Cerebellar nuclear complex (tissue), 1 donor: ENCODE measurements at places on chromosomes 6 and 20.
A peak's percentile ranks its signal among the peaks of the same experiment; 100 is the strongest.

DNA sequence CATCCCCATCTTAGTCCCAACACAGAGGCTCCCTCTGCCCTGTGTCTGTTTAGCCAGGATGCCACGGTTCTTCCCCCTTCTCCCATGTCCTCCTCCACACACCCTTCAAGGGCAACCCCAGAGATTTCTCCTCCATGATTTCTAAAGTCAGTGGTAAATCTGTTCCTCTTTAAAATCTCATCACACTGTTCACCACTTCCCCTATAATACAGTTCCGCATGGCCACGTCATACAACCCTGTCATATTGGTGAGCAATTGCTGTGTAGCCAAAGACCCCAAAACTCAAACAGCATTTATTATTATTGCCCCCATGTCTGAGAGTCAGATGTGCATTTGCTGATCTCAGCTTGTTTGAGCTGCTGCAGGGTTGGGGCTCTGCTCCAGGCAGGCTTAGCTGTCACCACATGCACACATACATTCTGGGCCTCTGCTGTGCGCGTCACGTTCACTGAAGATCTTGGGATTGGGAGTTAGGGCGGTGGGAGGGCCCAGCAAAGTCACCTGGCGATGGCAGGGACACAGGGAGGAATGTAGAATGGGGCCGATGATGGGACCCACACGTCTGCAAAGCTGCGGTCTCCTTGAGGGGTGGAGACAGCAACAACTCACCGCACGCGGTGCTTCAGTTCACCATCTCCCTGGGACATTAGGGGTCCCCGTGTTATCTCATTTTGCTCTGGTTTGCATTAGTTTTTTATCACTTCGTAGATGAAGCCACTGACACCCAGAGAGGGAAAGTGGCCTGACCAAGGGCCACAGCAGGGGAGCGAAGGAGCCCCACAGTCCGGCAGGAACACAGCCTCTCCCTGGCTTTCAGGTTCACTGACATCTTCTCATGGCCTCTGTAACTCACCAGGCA is 36.9 kb upstream of the CD93 start:
- DNase-seq, result no peak

- no peak for DNase-seq
Measured at GRCh38 chr6:46377209-46377608, 114.0 kb downstream of the RCAN2 start.

DNA sequence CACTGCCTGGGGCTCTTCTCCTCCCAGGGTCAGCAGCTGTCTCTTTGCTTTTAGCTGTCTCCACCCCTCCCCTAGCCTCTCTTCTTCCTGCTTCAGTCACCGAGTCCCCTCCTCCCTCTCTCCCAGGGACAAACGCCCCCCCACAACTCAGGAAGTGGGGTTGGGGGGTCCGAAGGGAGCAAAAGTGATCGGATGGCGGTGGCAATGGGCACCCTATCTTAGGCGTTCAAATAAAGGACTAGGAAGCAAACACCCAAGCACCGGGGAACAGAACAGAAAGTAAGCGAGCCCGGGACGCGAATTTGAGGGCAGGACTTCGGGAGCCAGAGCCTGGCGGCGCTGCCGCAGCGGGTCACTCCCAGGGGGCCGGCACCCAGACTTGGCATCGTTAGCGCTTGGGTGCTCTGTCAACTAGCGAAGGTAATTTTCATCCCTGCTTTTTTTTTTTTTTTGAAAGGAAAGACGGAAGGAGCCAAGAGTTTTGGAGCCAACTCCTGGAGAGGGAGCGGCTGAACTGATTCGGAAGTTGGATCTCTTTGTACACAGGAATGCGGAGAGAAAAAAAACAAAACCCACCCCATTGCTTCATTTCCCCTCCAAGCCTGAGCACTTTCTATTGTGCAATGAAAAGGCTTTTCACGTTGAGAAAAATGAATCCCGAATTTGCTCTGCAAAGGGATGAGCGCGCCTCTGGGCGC is 815 bp upstream of the ITPR3 start:
- no peak for DNase-seq

- no peak for DNase-seq
Measured at GRCh38 chr6:140043762-140044378, 669.4 kb upstream of the CITED2 start.

- DNase-seq, result no peak
Measured at GRCh38 chr6:70863343-70863742, 93.5 kb downstream of the B3GAT2 start.

GRCh38 chr6:9083108-9083507 is 647.8 kb upstream of the SLC35B3 start:
- no peak for DNase-seq

GRCh38 chr6:165676435-165677068 is 13.5 kb upstream of the PDE10A start:
- DNase-seq, result no peak

GRCh38 chr6:155434096-155434495 is 21.5 kb downstream of the NOX3 start:
- no peak for DNase-seq

DNA sequence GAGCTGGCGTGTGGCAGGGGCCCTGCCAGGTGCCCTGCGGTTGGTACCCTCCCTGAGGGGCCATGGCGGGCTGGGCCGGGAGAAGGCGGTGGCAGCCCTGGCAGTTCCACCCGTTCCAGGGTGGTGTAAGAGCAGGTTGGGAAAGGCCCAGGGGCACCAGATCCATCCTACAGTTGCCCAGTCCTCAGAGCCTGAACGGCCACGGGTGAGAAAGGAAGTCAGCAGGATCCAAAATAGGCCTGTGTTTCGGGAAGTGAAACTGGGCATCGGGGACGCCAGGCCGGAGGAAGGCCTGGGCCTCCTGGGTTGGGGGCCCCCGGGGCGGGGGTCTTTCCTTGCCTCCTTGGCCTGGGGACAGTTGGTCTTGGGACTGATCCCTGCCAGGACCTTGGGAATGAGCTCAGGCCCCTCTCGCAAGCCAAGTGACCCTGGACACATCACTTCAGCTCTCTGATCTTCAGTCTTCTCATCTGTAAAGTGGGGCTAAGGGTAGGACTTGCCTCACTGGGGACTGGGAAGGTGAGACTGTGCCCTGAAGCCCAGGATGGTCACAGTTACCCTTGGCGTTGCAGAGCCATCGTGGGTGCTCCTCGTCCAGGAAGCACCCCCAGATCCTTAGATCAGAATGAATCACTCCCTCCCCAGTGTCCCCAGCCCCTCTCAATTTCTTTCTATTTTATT is 18.1 kb upstream of the NOL4L start:
- no peak for DNase-seq

GRCh38 chr6:6697620-6698019 is 109.1 kb downstream of the LY86 start:
- DNase-seq, result no peak

- DNase-seq, result no peak
Measured at GRCh38 chr6:15901141-15902115, 227.5 kb upstream of the MYLIP start.

DNA sequence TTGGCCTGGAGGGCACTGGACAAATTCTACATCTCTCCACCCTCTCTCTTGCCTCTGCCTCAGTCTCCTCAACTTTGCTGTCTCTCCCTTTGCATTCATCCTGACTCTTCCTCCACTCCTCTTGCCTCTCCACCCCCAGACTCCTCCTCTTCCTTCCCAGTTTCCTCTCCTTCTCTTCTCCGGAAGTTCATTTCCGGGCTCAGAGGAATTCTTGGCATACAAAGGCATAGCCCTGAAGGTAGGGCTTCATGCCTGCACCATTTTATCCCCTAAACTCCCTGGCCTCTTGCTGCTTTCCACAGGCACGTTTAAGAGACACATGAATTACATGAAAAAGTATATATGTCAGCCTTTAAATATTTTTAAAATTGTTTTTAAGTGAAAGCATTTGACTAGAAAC is 10.6 kb downstream of the BFSP1 start:
- DNase-seq, result no peak

GRCh38 chr6:14871221-14871620 is 374.6 kb upstream of the JARID2 start:
- DNase-seq, result peak; percentile 83

DNA sequence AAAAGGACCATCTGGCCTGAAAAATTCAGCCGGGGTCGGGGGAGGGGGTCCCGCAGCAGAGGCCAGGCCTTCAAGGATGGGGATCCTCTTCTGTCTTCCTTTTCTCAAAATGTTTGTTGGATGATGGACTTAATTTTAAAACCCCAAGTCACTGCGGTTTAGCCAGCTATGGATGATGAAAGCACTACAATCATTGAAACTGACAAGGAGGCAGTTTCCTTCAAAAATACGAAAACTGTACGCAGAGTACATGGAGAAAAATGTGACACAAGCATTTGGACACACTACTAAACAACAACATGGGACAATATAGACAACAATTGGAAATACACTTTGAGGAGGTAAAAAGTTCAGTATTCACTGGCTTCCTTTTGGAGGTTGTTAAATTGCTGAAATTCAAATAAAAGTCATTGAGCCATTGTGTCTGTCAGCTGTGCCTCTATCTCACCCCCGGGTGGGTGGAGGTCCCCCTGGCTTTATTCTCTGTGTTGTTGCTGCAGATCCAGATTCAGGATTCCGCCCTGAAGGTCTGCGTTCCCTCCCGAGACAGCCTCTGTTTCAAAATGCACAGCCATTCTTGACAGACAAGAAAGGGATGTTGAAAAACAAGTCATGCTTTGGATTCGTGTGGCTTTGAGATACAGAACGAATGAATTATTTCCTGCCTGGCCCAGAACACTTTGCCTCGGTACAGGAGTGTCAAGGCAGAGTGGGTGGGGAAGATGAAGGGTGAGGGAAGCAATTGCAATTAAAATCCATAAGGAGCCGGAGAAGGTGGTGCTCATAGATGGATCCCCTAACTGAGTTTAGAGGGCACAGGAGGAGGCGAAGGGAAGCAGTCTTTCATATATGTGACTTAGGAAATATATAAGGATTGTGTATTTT is 118.2 kb downstream of the TTLL2 start:
- DNase-seq, result no peak
